ENCODE measurements at places on chromosomes 4 and X.

DNA sequence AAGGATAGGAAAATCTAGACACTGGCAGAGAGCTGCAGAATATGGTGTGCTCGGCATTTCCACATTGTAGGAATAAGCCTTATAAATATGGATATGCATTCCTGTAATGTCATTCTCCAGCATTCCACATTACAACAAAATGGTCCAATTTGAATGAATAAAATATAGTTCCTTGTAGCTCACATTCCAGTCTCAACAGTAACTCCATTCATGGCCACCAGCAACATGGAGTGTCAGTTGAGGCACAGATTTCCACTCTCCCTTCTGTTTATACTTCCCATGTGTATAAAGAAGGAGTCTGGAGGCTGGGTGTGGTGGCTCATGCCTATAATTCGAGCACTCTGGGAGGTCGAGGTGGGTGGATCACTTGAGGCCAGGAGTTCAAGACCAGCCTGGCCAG is 84.5 kb downstream of the AASDH start:
- no peak for DNase-seq

- peak; percentile 61 for DNase-seq
Measured at GRCh38 chrX:143854006-143854405, 29.9 kb upstream of the UBE2NL start.

DNA sequence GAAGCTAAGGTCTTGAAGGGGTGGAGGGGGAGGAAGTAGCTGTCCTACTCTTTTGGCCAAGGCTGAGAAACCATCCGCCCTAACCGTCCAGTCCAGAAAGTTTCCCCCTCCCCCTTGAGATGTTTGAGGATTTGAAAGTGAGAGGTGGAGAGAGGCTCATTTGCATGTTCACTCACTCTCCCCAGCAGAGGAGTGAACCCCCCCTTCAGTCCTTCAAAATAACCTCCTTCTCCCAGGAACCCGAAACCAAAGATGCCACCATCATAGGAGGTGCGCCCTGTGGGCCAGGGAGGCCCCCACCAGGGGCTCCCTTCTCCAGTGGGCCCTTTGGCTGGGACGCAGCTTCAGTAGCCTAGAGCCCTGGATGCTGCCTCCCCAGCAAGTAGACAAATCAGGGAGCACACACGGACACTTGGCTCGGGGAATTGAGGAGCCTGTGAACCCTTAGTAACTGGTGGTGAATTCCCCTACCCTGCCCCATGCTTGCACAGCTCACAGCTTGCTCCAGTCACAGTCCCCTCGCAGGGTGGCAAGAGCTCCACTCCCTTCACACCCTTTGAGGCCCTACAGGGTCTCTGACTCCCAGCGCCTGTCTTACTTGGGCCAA is 25.6 kb downstream of the ELF4 start:
- DNase-seq = no peak

DNA sequence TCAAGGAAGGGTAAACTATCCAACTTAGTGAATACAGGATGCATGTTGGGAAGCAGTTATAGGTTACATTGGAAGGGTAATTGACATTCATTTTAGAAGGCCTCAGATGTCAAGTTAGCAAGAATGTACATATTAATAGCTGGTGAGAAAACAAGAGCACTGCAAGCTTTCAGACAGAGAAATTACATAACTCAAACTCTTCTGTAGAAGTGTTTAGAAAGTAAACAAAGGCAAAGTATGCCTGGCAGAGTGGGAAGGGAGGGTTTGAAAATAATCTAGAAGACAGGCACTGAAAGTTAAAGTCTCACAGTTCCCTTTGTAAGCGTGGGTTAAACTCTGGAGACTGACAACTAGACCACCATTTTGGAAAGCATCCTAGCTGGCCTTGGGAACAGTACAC is 406.2 kb downstream of the ANKRD50 start:
- no peak for DNase-seq

- peak; percentile 88 for DNase-seq
Measured at GRCh38 chr4:156949373-156949814, 22.2 kb downstream of the PDGFC start.

GRCh38 chrX:50776248-50776647 is 37.7 kb downstream of the SHROOM4 start:
- DNase-seq = no peak

DNA sequence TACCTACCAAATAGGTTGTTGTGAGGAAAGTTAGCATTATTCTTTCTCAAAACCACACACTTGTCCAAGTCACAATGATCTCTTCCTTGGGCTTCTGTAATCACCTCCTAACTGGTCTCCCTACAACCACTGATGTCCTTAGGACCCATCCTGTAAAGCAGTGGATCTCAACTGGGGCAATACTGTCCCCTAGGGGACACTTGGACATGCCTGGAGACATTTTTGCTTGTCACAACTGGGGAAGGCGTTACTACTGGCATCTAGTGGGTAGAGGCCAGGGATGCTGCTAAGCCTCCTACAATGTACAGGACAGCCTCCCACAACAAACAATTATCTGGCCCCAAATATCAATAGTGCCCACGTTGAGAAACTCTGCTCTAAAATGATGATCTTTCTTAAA is 118.7 kb upstream of the AP1S2 start:
- DNase-seq = peak; percentile 66

DNA sequence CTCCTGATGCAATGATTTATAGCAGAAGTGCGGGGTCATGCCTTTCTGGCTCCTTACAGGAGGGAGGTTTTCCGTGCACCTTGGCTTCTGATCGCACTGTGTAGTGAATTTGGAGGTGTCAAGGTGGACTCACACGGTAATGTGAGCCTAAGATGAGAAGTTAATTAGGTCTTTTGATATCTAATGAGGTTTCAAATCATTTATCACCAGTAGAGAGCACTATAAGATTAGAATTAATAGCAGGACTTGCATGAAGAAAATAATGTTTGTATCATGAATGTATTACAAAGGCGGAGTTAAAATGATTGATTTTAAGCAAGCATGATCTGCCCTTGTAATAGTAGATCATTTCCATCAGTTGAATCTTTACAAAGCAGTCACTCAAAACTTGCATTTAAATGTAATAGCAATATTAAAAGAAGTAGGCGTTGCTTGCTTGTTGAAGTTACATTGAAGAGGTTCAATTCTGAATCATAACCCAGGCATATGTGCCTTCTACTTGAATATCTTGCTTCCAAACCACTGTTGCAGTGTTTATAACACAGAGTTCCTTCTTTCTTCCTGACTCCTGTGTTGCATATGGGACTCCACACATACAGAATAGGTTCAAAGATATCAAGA is 152.1 kb downstream of the FMR1NB start:
- no peak for DNase-seq

- DNase-seq = no peak
Measured at GRCh38 chr4:141432000-141432712, 204.2 kb upstream of the IL15 start.

DNA sequence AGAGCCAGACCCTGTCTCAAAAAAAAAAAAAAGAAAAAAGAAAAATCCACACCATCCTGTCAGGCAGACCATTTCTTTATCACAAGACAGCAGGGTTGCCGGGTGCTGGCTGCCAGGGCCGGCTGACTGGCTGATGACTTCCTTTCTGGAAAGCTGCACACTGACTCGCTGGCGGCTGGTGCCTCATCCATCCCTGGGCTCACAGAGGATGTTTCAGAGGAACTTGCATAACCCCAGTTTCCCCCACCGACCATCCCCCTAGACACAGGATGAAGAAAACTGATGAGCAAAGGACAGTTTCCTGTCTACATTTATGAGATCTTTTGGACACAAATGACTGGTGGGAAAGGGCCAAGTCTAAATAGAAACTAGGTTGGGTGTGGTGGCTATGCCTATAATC is 14.1 kb downstream of the HPSE start:
- DNase-seq = peak; percentile 29

DNA sequence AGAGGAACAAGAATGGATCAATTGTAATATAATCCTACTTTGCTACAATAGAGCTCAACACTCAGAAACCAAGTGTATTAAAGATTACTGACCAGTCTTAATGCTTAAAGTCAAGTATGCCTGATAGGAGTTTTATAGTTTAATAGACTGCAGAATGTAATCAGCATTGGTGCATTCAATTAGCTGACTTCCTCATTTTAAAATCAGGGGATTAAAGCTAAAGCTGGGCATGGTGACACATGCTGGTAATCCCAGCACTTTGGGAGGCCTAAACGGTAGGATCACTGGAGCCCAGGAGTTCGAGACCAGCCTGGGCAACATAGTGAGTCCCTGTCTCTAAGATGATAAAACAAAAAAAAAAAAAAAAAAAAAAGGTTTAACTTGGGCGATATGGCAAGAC is 10.8 kb downstream of the HNRNPDL start:
- no peak for DNase-seq

DNA sequence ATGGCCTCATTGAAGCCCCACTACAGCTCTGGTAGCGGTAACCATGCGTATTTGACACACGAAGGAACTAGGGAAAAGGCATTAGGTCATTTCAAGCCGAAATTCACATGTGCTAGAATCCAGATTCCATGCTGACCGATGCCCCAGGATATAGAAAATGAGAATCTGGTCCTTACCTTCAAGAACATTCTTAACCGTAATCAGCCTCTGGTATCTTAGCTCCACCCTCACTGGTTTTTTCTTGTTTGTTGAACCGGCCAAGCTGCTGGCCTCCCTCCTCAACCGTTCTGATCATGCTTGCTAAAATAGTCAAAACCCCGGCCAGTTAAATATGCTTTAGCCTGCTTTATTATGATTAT is 876 bp downstream of the HPRT1 start:
- peak; percentile 16 for DNase-seq

- no peak for DNase-seq
Measured at GRCh38 chrX:70423936-70424675, 992 bp downstream of the GDPD2 start.

GRCh38 chr4:114310296-114310925 is 288.2 kb upstream of the UGT8 start:
- DNase-seq = no peak
